ENCODE measurements at places on chromosomes 12 and 14. TPM values are rescaled to one million over a fixed set of nuclear protein-coding genes. Genes with fewer than 3 reads are reported as not detected.

DNA sequence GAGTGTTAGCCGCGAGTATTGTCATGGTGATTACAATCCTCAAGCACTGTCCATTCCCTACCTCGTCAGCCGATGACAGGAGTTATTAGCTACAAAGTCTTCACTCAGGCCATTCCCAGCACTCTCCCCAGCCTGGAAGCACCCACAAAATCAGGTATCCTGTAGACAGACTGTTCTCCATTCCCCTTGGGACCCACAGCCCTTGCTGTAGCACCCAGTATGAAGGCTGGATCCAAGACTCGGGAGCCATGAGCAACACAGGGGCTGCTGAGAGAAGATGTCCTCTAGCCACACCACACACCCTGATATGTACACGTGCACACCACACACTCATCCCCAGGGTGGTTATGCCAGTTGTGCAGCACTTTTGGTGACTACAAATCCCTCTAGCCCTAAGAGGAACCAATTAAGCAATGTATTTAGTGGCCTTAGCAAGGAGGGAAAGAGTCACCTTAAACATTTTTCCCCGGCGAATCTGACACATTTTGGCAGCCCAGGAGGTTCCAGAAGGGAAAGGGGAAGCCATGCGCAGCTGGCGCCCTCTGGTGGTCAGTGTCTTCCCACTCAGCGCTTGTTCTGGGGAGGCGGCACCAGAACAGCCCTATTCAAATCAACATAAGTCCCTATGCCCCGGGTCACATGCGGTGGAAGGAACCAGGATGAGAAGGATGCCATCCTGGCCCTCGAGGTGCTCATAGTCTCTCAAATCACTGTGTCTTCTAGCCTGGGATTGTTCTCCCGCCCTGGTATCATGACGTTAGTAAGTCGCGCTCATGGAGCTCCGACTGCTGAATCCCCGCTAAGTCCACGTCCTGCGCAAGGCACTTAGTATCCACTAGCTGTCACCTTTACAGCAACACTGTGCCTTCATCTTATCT, 96.9 kb downstream of the GCH1 start:
- DNase-seq: peak; percentile 86

DNA sequence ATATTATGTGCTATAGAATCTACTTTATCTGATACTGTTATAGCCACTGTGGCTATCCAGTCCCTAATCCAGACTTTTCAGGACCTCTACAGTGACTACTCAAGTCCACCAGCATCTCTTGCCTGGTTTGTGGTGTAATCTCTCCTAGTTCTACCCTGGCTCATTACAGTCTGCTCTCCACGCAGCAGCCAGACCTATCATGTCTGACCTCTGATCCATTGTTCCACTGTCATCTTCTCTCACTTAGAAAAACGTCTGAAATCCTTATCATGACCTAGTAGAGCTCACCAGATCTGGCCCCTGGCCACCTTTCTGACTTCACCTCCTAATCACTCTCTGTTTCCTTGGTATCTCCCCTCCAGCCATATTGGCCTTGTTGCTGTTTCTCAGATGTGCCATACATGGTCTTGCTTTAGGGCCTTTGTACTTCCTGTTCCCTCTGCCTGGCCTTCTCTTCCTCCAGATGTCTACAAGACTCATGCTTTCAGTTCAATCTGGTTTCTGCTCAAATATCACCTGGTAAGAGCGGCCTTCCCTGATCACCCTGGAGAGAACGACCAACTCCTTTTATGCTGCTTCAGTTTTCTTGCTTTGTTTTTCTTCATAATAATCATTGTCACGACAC, 475.5 kb downstream of the AACS start:
- DNase-seq: no peak

DNA sequence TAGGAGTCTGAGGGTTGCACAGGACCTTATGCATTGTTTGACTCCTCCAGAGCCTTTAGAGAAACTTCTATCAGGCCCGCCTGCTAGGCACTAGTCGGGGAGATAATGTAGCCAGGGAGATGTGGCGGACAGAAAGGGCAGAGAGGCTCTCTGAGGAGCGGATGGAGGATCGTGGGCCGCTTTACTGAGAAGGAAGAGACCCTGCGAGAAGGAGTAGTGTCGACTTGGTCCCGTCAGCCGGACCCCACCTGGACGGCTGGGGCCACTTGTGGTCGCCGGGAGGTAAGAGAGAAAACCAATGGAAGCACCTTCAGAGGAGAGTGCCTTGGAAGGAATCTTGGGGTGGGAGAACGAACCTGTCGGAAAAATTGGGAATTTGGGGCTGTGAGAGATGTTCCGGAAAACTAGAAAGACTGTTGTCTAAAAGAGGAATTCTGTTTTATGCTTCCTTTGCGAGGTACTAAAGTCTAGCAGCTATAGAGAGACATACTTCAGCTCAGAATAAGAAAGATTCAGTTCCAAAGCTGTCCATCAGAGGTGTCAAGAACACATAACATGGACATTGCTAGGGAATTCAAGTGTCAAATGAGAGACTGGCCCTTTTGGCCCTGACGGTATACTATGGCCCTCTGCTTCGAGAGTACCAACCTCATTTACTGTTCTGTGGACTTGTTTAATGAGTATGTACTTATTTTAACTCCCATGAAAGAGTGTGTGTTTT, 660 bp upstream of the MCRS1 start:
- no peak for DNase-seq

DNA sequence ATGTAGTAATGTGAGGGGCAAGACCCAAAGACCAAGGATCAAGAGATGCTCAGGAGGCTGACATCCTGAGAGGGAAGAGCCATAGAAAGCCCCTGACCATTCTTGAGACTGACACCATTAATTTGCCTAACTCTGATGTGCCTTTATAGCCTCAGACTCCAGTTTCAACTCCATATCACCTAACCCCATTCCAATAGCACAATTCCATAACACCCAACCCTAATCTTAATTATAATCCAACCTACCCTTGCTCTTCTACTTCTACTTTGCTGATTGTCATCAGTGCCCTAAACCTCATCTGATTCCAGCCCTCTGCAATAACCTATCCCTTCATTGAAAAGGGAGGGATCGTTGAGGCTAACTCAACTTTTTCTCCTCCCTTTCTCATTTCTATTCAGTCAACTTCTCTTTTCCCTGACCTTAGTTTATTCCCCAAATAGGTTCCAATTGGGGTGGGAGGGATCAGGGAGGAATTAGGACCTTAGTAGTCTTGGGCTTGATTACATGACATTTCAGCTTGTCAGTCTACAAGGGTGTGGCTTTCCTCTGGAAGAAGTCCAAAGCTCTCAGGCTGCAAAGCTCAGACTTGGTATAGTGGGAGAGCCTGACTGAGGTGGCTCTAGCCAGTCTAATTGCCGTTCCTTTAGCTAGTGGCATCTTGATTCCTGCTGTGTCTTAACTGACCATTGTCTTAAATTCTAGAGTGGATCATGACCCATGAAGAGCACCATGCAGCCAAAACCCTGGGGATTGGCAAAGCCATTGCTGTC, 3.1 kb downstream of the PFKM start:
- DNase-seq: no peak

DNA sequence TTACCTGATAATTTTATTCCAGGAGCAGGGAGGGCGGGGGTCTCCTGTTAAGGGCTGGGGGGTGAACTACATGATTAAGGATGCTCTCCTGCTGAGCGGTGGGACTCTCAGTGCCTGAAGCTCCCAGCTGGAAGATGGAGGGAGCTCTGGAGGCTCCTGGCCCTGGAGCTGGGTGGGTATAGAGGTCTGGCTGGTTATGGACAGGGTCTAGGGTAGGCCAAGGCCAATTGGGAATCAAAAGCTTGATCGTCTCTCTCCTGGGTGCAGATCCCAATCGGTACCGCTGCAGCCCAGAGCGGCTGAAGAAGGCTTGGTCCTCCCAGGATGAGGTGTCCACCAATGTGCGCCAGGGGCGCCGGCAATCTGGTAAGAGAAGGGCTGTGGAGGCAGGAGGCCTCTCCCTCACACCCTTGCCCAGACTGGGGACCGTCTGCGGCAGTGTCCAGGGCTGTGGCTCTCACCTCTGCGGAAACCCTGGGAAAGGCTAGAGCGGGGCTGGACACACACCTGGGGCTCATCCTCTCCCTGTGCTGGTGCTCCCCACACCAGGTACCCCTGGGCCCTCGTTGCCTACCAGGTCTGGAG, 28.4 kb downstream of the PLEKHG3 start:
- DNase-seq: no peak

GRCh38 chr14:88044776-88045446, 40.0 kb downstream of the GPR65 start:
- peak; percentile 18 for DNase-seq

DNA sequence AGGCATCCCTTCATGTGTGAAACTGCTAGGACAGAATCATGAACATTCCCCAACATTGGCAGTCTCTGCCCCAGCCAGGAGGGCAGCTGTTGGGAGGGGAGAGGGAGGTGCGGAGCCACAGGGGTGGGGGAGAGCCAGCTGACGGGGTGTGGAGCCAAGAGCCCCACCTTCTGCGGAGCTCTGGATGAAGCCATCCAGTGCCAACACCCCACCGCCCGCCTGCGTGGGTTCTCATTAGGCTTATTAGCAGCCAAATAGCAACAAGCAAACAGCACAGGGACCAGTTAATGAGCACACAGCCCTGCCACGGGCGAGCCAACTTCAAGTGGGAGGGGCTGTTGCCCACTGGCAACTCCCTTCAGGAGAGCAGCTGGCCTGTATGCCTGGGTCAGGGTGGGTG, 12.1 kb downstream of the LTBP2 start:
- DNase-seq: no peak

GRCh38 chr12:127717278-127717677, 549.7 kb upstream of the TMEM132C start:
- DNase-seq: no peak

DNA sequence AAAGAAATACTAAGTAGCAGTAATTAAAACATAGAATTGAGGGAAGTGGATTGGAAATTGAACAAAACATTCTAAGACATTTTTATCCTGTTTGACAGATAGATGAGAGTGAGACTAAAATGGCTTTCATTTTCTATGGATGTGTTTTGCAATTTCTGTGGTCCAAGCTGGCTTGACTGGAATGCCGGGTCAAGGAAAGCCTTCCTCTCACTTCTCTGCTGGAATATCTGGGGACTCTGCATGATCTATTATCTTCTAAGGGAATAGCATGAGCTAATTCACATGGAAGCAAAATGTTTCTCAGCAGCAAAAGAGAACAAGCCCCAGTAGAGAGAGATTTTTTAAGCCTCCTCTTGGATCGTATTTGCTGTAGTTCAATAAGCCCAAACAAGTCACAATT, 407.9 kb upstream of the ATXN7L3B start:
- DNase-seq: no peak

DNA sequence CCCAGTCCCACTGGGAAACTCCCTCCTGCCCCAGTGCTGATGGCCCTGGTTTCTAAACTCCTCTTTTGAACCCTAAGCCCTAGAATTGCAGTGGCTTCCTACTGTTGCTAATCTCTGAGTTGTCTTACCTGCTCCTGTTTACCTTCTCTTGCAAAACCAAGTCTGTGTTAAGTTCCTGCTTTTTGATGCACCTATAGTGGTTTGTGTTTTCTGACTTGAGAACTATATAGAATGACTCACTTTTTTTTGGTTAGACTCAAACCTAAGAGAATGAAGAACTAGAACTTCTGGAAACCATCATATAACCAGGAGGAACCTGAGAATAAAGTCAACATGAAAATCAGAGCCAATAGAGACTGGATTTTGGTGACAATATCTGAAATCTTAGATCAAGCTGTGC, 5.5 kb upstream of the GAS2L3 start:
- no peak for DNase-seq

DNA sequence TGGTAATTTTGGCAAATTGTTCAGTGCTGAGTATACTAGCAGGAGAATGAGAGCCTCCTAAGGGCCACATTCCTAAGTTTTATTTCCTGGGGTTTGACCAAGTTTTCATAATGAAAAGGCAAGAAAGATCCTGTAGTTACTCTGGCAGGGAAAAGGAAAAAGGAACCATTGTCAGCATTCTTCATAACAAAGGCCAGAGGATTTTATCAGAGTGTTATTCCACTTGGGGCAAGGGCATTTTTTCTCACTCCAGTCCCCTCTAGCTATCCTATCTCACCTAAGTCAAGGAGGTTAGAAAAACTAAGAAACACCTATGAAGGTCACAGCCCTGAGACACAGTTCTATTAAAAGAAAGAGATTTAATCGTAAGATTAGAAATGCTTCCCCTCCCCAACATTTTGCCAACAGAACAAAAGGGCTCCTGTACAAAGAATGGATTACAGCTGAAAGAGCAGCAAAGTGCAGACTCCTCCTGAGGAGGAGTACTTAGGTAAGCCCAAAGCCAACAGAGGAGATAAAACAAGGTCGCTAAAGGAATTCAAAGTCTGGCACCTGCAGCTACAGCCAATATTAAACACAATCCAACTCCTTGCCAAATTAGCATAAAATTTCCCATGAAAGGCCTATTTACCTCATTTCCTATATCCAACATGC, 162.4 kb downstream of the GALC start:
- no peak for DNase-seq

DNA sequence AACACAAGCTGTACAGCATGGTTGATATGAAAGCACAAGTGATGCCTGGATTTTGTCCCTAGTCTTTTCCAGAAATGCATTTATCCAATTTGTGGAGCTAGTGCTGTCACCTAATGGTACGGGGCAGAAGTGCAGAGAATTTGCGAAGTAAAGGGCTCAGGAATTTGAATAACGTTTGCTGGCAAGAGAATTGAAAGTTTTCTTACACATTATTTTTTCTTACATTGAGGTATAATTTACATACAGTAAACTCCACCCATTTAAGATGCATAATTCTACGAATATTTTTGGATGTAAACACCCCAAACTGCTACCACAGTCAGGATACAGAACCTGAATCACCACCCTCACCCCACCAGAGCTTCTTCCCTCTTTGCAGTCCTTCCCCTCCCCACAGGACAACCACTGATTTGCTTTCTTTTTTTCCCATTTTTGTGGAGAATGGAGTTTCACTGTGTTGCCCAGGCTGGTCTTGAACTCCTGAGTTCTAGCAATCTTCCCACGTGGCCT, 3.5 kb downstream of the AICDA start:
- peak; percentile 18 for DNase-seq

- DNase-seq: no peak
These were observed 118.0 kb downstream of the TBX5 start for GRCh38 chr12:114287821-114288525.

- DNase-seq: no peak
These were observed 46.8 kb upstream of the DLK1 start for GRCh38 chr14:100679707-100680438.

The TUNAR gene
- not detected for total RNA-seq

The PTGDR gene
- total RNA-seq: 0.12 TPM

The CCDC196 gene
- not detected for total RNA-seq

The CLEC14A gene
- total RNA-seq: not detected
